Hematopoietic multipotent progenitor cell (in vitro differentiated cells): ENCODE measurements at places on chromosomes 4 and X.

GRCh38 chr4:70367813-70368212, 7.3 kb downstream of the SMR3A start:
- DNase-seq = no peak

GRCh38 chrX:65696613-65697012, 29.2 kb downstream of the MSN start:
- DNase-seq = peak; percentile 42

DNA sequence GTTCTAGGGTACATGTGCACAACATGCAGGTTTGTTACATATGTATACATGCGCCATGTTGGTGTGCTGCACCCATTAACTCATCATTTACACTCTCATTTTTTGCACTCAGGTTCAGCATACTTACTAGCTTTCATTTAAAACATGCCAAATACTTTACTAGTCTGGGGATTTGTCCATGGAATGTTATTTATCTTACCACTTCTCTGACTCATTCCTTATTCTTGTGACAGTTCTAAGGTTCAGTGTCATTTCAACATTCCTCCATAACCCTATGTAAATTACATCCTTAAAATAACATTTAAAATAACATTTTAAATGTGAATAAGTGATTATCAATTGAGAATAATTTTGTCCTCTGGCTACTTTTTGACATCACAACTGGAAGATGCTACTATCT, 19.5 kb upstream of the SYTL5 start:
- no peak for DNase-seq

DNA sequence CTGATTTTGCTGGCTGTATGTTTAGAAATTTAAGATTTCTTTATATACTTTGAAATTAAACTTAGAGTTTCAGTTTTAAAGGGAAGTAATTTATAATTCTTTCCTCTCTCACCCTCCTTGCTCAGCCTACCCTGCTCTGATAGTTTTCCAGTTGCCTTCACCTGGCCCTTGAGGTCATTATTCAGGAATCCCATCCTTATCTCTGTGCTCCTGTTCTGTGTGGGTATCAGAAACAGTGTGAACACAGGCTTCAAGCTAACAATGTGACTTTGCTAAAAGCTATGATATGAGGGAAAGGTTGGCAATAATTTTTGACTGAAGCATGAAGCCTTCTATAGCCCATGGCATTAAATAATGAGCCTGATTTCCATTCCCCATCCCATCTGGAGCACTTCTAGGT, 128.1 kb downstream of the MID1 start:
- DNase-seq = no peak

DNA sequence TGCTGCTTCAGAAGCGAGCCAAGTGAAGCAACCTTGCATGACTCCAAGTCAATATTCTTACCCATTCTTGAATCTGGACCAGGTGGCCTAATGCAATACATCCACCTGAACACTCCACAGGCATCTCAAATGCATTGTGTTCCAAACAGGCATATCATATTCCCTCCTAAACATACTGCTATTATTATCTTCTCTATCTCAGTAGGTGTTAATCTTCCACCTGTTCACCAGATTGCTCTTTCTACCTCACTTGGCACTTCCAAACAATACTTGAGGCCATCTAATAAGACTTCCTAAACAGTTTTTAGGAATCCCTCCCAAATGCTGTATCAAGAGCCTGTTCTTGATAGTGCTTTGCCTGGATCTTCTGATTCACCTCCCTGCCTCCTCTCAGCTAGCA, 90.7 kb downstream of the GPRIN3 start:
- no peak for DNase-seq

GRCh38 chr4:78656968-78657445, 105.4 kb downstream of the ANXA3 start:
- no peak for DNase-seq
